ENCODE measurements at places on chromosomes 13 and 19. TPM values are rescaled to one million over a fixed set of nuclear protein-coding genes. Genes with fewer than 3 reads are reported as not detected.

DNA sequence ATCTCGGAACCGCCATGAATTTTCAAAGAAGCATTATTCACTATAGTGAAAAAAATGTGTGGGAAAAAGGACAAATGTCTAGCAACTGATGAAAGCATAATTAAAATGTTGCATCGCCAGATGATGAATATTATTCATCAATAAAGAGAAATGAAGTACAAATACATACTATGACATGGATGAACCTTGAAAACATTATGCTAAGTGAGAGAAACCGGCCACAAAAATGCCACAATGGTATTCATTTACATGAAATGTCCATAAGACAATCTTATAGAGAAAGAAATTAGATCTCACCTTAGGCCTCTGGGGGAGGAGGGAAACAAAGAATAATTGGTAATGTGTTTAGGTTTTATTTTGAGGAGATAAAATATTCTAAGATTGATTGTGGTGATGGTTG is 645.0 kb downstream of the EFNB2 start:
- no peak for DNase-seq
- H3K4me1 ChIP-seq: no peaks in the 10 kb centered on the region
- no peak overlapping the region for H3K27ac ChIP-seq
- no peaks in the 10 kb centered on the region for H3K36me3 ChIP-seq
- H3K4me3 ChIP-seq: no peak overlapping the region

- H3K4me1 ChIP-seq: peaks cover 95% of the 10 kb centered on the region
- peak overlapping the region; percentile 60 for H3K4me3 ChIP-seq
- no peaks in the 10 kb centered on the region for H3K36me3 ChIP-seq
- H3K27me3 ChIP-seq: no peaks in the 10 kb centered on the region
- H3K27ac ChIP-seq: peak overlapping the region; percentile 86
These were observed 42.3 kb downstream of the LRCH1 start for GRCh38 chr13:46595136-46595884.

DNA sequence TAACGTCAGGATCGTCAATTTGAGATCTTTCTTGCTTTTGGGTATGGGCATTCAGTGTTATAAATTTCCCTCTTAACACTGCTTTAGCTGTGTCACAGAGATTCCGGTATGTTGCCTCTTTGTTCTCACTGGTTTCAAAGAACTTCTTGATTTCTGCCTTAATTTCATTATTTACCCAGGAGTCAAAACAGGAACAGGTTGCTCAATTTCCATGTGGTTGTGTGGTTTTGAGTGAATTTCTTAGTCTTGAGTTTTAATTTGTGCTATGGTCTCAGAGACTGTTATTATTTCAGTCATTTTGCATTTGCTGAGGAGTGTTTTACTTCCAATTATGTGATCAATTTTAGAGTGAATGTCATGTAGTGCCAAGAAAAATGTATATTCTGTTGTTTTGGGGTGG is 153.1 kb downstream of the PCDH17 start:
- no peak overlapping the region for H3K27ac ChIP-seq
- H3K4me1 ChIP-seq: no peaks in the 10 kb centered on the region
- DNase-seq: no peak
- no peaks in the 10 kb centered on the region for H3K36me3 ChIP-seq

ZSCAN4 gene
- not detected for total RNA-seq

KLF1 gene
- 0.12 TPM for total RNA-seq

GRCh38 chr19:45901912-45902650 is at the start of gene MYPOP:
Gene MYPOP, minus strand, starts transcription at chr19:45902613. Its CDS starts 840 bp downstream, at chr19:45901773.
- peaks cover 27% of the 10 kb centered on the region for H3K36me3 ChIP-seq
- H3K27me3 ChIP-seq: no peaks in the 10 kb centered on the region
- H3K4me1 ChIP-seq: peaks cover 29% of the 10 kb centered on the region
- DNase-seq: peak; percentile 23
- peak within 1 kb of the TSS; percentile 90 for H3K4me3 ChIP-seq

GRCh38 chr19:589693-590395 is at the start of gene HCN2:
Gene HCN2, plus strand, starts transcription at chr19:589881. Its CDS starts 65 bp downstream, at chr19:589946.
- peaks cover 11% of the 10 kb centered on the region for H3K4me1 ChIP-seq
- H3K27me3 ChIP-seq: peaks cover 14% of the 10 kb centered on the region
- DNase-seq: no peak
- no peaks in the 10 kb centered on the region for H3K36me3 ChIP-seq
- peak within 1 kb of the TSS; percentile 44 for H3K4me3 ChIP-seq

DNA sequence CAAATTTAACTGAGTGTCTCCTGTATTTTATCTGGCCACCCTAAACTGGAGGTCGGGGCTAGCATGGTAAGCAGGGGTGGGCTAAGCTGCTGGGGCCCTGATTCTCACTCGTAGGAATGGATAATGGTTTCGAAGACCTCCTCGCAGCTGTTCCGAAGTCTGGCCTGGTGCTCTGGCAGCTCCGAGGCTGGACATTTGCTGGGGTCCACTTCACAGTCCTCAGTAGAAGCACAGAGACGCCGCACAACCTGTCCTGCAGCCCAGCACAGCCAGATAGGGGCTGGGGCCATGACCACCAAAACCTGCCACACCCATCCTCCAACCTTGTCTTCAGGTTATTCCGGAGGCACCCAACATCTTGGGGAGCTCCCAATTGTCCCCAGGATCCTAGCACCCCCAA is 6.2 kb upstream of the WIZ start:
- DNase-seq: no peak
- H3K27me3 ChIP-seq: no peaks in the 10 kb centered on the region
- H3K4me1 ChIP-seq: no peaks in the 10 kb centered on the region
- H3K36me3 ChIP-seq: peaks cover 68% of the 10 kb centered on the region
- H3K4me3 ChIP-seq: no peak overlapping the region

GRCh38 chr13:27868641-27869435 is 51.0 kb upstream of the PDX1 start:
- H3K4me1 ChIP-seq: no peaks in the 10 kb centered on the region
- no peak overlapping the region for H3K27ac ChIP-seq
- peaks cover 27% of the 10 kb centered on the region for H3K27me3 ChIP-seq
- no peaks in the 10 kb centered on the region for H3K36me3 ChIP-seq
- no peak overlapping the region for H3K4me3 ChIP-seq
- no peak for DNase-seq

OR7D2 gene
- not detected for total RNA-seq

ZNF85 gene
- 15.0 TPM for total RNA-seq

- H3K36me3 ChIP-seq: peaks cover 24% of the 10 kb centered on the region
- H3K4me3 ChIP-seq: peak overlapping the region; percentile 71
- peak overlapping the region; percentile 89 for H3K27ac ChIP-seq
- H3K4me1 ChIP-seq: peaks cover 77% of the 10 kb centered on the region
- DNase-seq: no peak
- no peaks in the 10 kb centered on the region for H3K27me3 ChIP-seq
These were observed 34.3 kb downstream of the ELF1 start for GRCh38 chr13:40984668-40985366.

GRCh38 chr19:40974633-40975037 is 16.4 kb upstream of the CYP2B6 start:
- no peak overlapping the region for H3K27ac ChIP-seq
- peaks cover 29% of the 10 kb centered on the region for H3K27me3 ChIP-seq
- H3K36me3 ChIP-seq: no peaks in the 10 kb centered on the region
- H3K4me3 ChIP-seq: no peak overlapping the region

GRCh38 chr13:25929816-25930215 is 122.0 kb downstream of the SHISA2 start:
- no peaks in the 10 kb centered on the region for H3K27me3 ChIP-seq
- no peaks in the 10 kb centered on the region for H3K4me1 ChIP-seq
- H3K27ac ChIP-seq: no peak overlapping the region
- H3K4me3 ChIP-seq: no peak overlapping the region
- no peaks in the 10 kb centered on the region for H3K36me3 ChIP-seq

GRCh38 chr19:47375694-47376588 is 26.8 kb downstream of the DHX34 start:
- no peak overlapping the region for H3K4me3 ChIP-seq
- peaks cover 74% of the 10 kb centered on the region for H3K36me3 ChIP-seq

- DNase-seq: no peak
- no peaks in the 10 kb centered on the region for H3K4me1 ChIP-seq
- peaks cover 5% of the 10 kb centered on the region for H3K27me3 ChIP-seq
These were observed 1.4 kb upstream of the SCEL start for GRCh38 chr13:77533875-77534788.

SYNE4 gene
- total RNA-seq: 2.1 TPM

SLC25A30 gene
- total RNA-seq: 19.3 TPM

FPR1 gene
- total RNA-seq: not detected

DNA sequence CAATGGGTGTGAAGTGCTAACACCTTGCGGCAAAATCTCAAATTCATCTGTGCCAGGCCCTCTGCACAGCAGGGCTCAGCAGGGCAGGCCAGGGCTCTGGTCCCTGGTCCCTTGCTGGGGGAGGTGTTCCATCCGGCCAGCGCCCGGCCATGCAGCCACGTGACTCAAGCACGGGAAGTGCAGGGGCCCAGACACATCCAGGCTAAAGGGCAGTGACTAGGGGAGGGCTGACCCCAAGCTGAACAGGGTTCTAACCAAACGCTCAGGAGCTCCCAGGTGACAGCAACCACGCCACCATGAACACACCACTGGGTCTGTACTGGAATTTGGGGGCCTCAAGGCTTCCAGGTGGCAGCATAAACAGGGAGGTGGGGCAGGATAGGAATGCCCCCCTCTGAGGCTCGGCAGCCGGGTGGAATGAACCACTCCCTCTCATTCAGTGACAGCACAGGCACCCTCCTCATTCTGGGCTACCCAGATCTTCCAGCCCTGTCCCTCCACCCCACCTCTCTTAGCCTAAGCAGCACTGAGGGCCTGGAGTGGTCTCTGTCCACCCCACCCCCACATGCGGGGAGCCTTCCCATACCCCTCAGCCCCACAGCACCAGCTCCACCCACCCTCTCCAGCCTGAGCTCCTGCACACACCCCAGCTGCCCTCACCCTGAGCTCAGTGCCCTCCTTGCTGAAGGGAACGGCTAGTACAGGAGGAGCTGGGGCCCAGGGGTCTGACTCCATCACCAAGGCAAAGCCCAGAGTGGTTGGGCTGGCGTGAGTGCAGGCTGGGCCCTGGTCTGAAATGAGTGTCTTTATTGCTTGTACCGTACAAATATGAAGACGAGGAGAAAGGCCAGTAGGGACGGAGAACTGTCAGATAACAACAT is 5.3 kb upstream of the CCNP start:
- H3K36me3 ChIP-seq: peaks cover 32% of the 10 kb centered on the region
- H3K27me3 ChIP-seq: peaks cover 2% of the 10 kb centered on the region
- H3K4me3 ChIP-seq: no peak overlapping the region
- peaks cover 1% of the 10 kb centered on the region for H3K4me1 ChIP-seq
- no peak for DNase-seq

GRCh38 chr19:19064098-19064722 is 416 bp downstream of the SLC25A42 start:
- DNase-seq: peak; percentile 32
- H3K4me1 ChIP-seq: peaks cover 59% of the 10 kb centered on the region
- peak overlapping the region; percentile 88 for H3K4me3 ChIP-seq
- no peaks in the 10 kb centered on the region for H3K27me3 ChIP-seq
- H3K36me3 ChIP-seq: peaks cover 16% of the 10 kb centered on the region
- H3K27ac ChIP-seq: peak overlapping the region; percentile 89

DNA sequence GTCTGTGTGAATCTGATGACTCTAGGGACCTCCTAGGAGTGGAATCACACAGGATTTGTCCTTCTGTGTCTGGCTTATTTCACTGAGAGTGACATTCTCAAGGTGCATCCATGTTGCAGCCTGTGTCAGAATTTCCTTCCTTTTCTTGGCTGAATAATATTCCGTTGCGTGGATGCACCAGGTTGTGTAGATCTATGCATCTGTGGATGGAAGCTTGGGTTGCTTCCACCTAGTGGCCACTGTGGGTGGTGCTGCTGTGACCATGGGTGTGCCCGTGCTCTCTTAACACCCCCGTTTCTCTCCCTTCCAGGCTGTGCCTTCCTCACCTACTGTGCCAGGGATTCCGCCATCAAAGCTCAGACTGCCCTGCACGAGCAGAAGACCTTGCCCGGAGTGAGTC is 26.2 kb downstream of the CELF5 start:
- no peaks in the 10 kb centered on the region for H3K4me1 ChIP-seq
- H3K4me3 ChIP-seq: no peak overlapping the region
- peaks cover 22% of the 10 kb centered on the region for H3K27me3 ChIP-seq
- no peaks in the 10 kb centered on the region for H3K36me3 ChIP-seq
- no peak overlapping the region for H3K27ac ChIP-seq
- DNase-seq: no peak

GRCh38 chr19:799076-799881 is 2.0 kb downstream of the PTBP1 start:
- DNase-seq: no peak
- H3K4me1 ChIP-seq: peaks cover 40% of the 10 kb centered on the region
- no peaks in the 10 kb centered on the region for H3K27me3 ChIP-seq
- peaks cover 42% of the 10 kb centered on the region for H3K36me3 ChIP-seq
- peak overlapping the region; percentile 86 for H3K4me3 ChIP-seq
- peak overlapping the region; percentile 69 for H3K27ac ChIP-seq

- H3K27me3 ChIP-seq: no peaks in the 10 kb centered on the region
- H3K4me1 ChIP-seq: no peaks in the 10 kb centered on the region
- no peak overlapping the region for H3K27ac ChIP-seq
- no peak overlapping the region for H3K4me3 ChIP-seq
- H3K36me3 ChIP-seq: no peaks in the 10 kb centered on the region
These were observed 215.1 kb upstream of the ZNF507 start for GRCh38 chr19:32130332-32130731.

DNA sequence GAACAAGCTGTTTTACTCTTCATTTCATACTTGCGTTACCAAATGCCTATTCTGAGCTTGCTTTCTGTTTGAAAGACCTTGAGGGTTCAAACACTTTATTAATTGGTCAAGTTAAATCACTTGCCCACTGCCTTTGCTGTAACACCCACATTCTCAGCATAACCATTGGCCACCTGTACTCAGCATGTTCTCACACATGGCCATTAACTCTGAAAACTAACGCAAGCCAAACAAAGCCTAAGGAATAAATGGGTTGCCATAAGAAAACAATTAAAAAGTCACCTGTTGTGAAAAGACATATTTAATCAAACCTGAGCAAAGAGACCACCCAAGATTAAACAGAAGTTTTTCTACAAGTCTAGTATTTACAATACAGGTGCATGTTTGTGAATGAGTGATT is 517.2 kb upstream of the SPRY2 start:
- no peaks in the 10 kb centered on the region for H3K4me1 ChIP-seq
- no peak overlapping the region for H3K4me3 ChIP-seq
- H3K27ac ChIP-seq: no peak overlapping the region

GRCh38 chr13:47903836-47904235 is 97.2 kb downstream of the SUCLA2 start:
- DNase-seq: no peak
- peak overlapping the region; percentile 39 for H3K4me3 ChIP-seq
- no peaks in the 10 kb centered on the region for H3K4me1 ChIP-seq
- no peak overlapping the region for H3K27ac ChIP-seq
- peaks cover 23% of the 10 kb centered on the region for H3K36me3 ChIP-seq

DNA sequence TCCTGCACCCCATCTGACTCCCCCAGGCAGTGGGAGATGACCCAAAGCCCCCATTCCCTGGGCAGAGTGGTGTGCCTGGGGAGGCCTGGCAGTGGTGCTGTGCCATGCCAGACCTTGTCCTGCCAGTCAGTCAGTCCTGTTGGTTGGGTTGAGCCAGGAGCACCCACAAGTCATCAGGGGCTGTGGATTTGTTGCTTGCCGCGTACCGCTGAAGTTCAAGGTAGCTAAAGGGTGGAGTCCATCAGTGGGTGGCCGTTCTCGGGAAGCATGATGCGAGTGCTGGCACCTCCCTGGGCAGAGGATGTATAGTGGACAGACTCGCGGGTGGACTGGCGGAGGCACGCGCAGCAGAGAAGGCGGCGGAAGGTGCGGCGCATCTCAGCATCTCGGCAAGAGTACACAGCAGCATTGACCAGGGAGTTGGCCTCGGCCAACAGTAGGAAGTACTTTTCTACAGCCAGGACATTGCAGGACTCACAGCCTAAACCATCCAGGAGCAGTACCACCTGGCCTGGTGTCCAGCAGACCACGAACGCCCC is 3.9 kb downstream of the LPAR2 start:
- DNase-seq: no peak
- no peak overlapping the region for H3K27ac ChIP-seq
- H3K4me3 ChIP-seq: no peak overlapping the region
- peaks cover 27% of the 10 kb centered on the region for H3K36me3 ChIP-seq
